ENCODE measurements at places on chromosomes 4 and X. TPM values are rescaled to one million over a fixed set of nuclear protein-coding genes. Genes with fewer than 3 reads are reported as not detected.

The GLRA2 gene
- polyA plus RNA-seq, result 0.42 TPM

The PNMA6F gene
- polyA plus RNA-seq, result 0.10 TPM

The WNK3 gene
- polyA plus RNA-seq, result 4.7 TPM

The ENPEP gene
- 200 TPM for polyA plus RNA-seq

DNA sequence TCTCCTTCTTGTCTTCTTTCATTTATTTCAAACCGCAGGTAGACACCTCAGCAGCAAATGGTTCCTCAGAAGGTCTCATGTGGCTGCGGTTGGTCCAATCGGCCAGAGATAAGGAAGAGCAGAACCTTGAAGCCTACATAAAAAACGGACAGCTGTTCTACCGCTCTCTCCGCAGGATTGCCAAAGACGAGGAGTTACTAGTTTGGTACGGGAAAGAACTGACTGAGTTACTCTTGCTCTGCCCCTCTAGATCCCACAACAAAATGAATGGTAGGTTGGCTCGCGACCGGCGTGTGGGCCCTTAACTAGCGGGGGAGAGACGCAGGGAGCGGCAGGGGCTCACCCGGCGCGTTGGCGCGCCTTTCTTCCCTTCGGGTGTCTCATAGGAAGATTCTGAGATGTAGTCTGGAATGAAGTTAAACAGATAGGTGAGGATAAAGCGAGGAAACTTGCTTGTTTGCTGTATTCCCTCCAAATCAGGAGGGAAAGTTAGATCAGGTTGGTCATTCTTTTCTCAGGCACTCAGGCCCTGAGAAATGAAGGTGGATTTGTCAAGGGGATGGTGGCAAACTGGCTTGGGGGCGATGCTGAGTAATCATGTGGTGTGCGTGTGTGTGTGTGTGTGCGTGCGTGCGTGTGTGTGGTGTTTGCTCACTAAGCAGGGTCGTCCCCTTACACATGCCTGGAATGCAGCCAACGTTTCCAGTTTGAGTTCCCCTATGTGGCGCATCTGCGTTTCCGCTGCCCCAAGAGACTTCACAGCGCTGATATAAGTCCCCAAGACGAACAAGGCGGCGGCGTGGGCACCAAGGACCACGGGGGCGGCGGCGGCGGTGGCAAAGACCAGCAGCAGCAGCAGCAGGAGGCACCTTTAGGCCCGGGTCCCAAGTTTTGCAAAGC is 4.2 kb downstream of the PRDM8 start:
- DNase-seq, result no peak

- DNase-seq, result no peak
Measured at GRCh38 chrX:38804682-38805431, 3.6 kb downstream of the MID1IP1 start.

DNA sequence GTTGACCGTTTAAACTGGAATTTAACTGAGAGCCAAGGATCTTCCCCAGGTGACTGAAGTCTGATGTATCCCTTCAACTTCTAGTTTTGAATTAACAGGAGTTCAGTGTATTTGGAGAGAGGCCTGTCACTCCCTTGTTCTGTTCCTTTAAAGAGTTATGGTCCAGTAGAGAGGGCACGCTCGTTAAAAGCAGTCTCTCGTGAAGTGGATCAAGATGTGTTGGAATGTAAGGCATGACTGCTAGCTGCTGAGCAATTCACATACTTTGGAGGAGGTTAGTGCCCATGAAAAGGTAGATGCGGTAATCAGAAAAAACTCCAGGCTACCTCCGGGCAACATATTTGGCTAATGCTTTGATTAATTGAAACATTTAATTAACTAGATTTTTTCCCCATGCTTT is 65.7 kb downstream of the SHROOM2 start:
- DNase-seq, result no peak

- no peak for DNase-seq
Measured at GRCh38 chr4:128819082-128819742, 9.7 kb downstream of the JADE1 start.

DNA sequence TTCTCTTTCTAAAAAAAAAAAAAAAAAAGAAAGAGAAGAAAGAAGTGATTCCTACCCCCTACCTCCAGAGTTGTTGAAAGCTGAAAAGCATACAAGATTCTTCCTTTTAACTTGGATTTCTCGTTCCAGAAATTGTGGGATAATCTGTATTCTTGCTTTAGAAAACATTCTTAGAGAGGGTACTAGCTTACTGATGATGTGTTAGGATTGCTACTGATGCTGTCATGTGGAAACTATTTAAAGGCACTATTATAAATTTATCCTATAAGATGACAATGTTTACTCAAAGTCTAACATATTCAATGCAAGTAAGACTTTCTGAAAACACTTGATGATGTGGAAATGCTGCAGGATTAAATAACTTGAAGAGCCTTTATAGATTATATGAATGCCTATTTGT is 204.0 kb upstream of the PUDP start:
- no peak for DNase-seq

GRCh38 chrX:65702956-65703355 is 35.5 kb downstream of the MSN start:
- DNase-seq, result no peak

- no peak for DNase-seq
Measured at GRCh38 chrX:150406596-150406995, 43.5 kb downstream of the MAMLD1 start.

GRCh38 chr4:5052726-5053425 is 1.6 kb downstream of the STK32B start:
- DNase-seq, result no peak

GRCh38 chr4:188492886-188493285 is 353.6 kb downstream of the TRIML1 start:
- DNase-seq, result no peak

DNA sequence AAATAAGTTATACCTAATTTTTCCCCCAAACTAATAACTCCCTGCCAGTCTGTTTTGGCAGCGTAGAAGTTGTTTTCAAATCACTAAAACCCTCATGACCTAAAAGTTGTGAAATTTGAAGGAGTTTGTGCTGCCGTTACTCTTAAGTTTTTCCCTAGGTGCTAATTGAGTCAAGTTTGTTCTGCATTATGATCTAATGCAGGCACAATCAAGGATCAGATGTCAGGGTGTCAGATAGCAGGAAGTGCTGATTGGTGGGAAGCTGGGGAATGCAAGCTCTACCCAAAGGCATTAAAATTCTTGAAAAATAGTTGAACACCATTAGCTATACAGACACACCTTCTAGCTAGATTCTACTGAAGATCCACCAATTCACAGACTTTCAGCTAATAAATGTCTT is 51.9 kb downstream of the ARX start:
- no peak for DNase-seq

- DNase-seq, result no peak
Measured at GRCh38 chr4:173415092-173415491, 16.2 kb upstream of the SCRG1 start.

Measured in right renal cortex interstitium (tissue), 3 donors.